ENCODE measurements at places on chromosomes 12 and 14.

GRCh38 chr12:97082029-97082428 lies 175.0 kb downstream of the NEDD1 start:
- no peak for DNase-seq

DNA sequence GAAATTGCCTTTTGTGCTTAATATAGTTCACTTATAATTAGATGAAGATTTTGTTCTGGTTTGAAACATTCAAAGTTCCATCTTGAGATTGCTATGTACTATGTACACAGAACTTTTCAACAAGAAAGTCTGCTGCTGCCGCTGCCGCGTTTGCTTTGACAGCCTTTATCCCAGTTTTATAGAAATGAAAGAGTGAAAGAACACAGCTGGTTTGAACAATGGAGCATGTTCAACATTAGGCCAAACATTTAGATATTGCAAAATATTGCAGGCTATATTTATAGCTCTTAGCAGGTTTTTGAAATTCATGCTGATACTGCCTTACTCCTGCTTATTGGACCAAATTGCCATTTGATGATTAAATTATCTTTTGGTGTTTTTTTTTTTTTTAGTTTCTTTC lies 299.8 kb upstream of the PRKD1 start:
- DNase-seq, result no peak

GRCh38 chr12:84435682-84436081 lies 476.9 kb downstream of the SLC6A15 start:
- DNase-seq, result no peak

GRCh38 chr14:45065540-45065939 lies 18.4 kb upstream of the PRPF39 start:
- no peak for DNase-seq

DNA sequence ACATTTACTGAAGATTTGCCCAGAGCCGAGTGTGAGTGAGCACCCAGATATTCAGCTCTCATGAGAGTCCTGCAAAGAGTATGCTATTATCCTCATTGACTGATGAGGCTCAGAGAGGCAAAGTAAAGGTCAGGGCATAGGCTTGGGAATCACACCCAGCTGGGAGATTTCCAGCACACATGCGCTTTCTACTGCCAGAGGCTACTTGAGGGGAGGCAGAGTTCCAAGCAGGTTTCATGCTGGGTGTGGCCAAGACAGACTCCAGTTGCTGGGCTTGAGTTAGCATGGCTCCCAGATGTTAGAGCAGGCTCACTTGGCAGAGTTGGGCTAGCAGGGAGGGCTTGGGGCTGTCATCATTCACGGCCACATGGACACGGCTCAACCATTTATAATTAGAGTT lies 14.4 kb upstream of the FAM181A start:
- no peak for DNase-seq

DNA sequence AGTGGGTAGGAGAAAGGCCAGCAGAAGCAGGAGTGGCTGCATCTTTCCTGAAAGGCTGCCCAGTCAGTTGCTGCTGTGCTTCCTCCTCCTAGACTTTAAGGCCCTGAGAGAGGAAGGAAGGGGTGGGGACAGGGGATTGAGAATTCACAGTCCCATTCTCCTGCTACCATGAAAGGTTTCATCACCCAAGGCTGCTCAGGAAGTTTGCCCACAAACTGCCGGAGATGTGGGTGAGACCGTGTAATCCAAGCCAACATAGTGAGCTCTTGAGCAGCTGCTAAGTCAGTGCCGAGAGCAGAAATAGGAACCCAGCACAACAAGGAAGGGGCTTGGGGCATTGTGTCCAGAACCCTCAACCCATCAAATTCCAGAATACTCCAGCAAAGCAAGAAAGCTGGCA lies at the start of gene CTSG:
TSS of gene CTSG (minus strand) at position 69 of the 400 bp plus-strand sequence. CDS start at position 42, 27 bp downstream.
- DNase-seq, result no peak

GRCh38 chr12:65195387-65196055 lies 26.1 kb downstream of the LEMD3 start:
- no peak for DNase-seq

- no peak for DNase-seq
Measured at GRCh38 chr12:66352197-66352596, 49.9 kb downstream of the HELB start.

DNA sequence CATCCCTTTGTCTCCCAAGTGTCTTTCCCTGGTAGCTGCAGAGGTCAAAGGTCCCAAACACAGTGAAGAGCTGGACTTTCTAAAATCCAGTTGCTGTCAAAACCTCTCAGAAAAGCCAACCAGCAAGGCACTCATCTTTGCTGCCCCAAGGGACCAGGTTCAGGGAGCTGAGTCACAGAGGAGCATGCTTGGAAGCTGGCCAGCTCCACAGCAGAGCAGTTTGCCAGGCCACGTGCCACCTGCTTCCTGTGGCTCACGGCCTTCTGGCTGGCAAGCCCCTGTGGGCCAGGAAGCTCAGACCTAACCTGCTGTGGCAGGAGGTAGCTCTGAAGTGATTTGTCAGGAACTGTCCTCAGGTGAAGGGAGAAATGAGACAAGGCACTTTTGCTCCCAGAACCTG lies 3.6 kb downstream of the ISCU start:
- peak; percentile 94 for DNase-seq

DNA sequence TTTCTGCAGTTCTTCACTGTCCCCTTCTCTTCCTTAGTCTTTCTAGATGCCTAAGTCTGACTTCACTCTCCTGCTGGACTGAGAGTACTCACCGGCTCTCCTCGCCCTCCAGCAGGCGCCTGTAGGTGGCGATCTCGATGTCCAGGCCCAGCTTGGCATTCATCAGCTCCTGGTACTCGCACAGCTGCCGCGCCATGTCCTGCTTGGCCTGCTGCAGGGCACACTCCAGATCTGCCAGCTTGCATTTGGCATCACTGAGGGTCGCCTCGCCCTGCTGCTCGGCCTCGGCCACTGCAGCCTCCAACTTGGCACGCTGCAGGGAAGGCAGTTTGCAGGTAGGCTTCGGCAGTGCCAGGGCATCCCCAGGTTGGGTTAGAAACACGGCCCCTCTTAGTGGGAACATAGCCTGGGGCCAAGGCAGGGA lies 5.2 kb downstream of the KRT84 start:
- DNase-seq, result no peak

GRCh38 chr12:19894803-19895202 lies 455.5 kb downstream of the AEBP2 start:
- no peak for DNase-seq

- no peak for DNase-seq
Measured at GRCh38 chr12:55713721-55714120, 2.1 kb upstream of the BLOC1S1 start.

GRCh38 chr12:30925607-30926242 lies 823 bp upstream of the TSPAN11 start:
- DNase-seq, result no peak

DNA sequence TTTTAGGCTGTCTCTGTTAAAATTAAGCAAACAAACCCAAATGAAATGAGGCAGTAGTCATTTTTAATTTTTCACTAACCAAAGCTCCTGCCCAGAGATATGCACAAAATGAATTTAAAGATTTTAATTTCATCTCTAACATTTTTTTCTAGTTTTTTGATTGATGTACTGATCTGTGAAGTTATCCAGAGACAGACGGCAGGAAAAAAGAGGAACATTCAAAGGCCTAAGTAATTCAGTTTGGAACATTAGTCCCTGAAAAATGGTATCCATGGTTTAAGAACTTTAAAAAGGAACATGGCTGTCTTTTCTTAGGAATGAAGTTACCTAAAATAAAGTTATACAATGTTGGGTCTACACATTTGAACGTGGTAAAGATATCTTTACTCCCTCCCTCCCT lies 498.8 kb upstream of the LMO3 start:
- DNase-seq, result no peak

- no peak for DNase-seq
Measured at GRCh38 chr12:46200551-46200950, 68.3 kb downstream of the SLC38A1 start.

DNA sequence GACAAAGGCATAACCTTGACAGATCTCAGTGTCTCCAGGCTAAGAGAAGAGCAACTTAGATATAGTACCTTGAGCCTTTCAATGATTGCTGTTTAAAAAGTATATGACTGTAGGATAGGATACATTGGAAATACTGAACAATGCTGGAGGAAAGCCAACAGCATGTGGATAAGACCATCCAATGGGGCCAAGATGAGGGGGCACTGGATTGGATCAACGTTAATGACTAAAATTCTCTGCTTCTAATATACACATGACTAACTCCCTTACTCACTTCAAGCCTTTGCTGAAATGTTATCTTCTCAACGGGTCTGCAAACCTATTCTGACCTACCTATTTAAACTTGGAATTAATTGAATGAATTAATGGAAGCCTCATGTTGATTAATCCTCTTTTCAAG lies 354.9 kb downstream of the RAD51B start:
- no peak for DNase-seq

All from NCI-H1436 (cell line).